ENCODE measurements at places on chromosomes 12 and 14.
A peak's percentile ranks its signal among the peaks of the same experiment; 100 is the strongest.

DNA sequence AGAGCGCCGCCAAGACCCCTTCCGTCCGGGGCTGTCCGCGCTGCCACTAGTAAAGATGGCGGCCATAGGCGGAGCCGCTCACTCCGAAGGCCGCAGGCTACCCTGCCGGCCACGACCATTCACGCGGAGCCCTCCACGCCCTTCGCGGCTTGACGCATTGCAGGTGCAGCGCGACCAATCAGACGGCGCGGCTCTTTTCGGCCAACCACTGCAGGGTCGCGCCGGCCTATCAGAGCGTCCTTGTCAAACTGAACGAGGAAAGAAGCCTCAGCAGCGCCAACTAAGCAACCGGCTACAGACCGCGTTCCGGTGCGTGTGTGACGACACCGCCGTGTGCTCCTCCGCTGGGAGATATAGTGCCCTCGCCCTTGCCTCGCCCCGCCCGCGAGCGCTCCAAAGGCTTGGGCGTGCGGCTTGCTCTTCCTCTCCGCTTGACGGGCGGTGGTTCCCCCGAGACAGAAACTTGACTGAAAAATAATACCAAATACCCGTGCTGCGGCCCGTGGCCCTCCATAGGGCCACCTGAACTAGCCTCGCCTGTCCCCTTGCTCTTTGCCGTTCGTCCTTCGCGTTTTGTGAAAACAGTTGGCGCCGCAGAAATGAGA, 13.6 kb upstream of the CALM1 start:
- DNase-seq, result peak; percentile 100

GRCh38 chr14:105891221-105891602, 364.8 kb downstream of the TMEM121 start:
- no peak for DNase-seq

DNA sequence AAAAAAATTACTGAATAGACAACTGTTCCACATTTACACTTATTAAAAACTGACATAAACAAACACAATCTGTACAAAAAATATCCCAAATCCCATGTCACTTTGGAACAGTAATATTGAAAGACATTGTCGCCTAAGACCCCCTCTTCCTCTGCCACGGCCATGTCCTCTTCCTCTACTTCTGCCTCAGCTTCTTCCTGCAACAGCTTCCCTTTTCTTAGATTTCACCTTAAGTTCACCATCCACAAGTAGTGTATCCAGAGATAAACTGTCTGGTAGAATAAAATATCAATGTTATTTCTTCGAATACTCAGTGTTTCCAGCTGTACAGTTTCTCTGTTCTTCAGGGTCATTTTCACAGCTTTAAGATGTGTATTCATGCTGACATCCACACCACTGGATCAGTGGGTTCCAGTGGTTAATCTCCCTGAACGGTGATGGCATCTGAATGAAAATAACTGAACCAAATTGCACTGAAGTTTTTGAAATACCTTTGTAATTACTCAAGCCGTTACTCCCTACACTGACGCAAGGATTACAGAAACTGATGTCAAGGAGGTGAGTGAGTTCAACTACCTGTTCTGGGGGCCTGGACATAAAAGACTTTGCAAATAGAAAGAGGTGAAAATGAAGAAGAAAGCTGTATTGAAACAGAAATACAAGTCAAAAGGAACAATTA, 208.5 kb downstream of the C12orf50 start:
- no peak for DNase-seq

GRCh38 chr12:106300761-106301160, 1.8 kb upstream of the TCP11L2 start:
- DNase-seq, result peak; percentile 84

DNA sequence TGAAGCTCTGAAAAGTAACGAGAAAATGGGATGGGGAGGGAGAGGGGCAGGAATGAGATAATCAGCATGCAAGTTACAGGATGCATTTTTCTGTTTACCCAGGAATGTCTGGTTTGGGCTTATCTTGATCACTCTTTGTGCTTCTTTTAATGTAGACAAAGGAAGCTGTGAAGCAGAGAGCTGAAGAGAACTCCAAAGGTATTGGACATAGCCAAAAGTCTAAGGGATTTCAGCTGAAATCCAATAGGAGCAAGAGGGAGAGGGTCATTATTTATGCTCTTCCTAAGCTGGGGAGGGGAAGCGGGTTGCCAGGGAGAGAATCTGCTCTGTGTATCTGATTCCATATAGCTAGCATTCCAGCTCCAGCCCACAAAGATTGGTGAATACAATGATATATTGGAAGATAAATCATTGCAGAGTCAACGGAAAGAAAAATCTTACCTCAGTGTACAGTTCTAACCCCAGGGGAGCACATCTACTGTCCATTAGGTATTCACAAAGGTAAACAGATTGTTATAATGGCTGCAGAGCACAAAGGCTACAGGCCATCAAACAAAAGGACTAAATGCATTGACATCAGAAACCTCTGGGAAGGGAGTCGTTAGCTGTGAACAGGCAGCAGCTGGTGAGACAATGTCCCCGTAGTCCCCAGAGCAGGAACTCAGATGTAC, 61.0 kb upstream of the PELI2 start:
- DNase-seq, result no peak

DNA sequence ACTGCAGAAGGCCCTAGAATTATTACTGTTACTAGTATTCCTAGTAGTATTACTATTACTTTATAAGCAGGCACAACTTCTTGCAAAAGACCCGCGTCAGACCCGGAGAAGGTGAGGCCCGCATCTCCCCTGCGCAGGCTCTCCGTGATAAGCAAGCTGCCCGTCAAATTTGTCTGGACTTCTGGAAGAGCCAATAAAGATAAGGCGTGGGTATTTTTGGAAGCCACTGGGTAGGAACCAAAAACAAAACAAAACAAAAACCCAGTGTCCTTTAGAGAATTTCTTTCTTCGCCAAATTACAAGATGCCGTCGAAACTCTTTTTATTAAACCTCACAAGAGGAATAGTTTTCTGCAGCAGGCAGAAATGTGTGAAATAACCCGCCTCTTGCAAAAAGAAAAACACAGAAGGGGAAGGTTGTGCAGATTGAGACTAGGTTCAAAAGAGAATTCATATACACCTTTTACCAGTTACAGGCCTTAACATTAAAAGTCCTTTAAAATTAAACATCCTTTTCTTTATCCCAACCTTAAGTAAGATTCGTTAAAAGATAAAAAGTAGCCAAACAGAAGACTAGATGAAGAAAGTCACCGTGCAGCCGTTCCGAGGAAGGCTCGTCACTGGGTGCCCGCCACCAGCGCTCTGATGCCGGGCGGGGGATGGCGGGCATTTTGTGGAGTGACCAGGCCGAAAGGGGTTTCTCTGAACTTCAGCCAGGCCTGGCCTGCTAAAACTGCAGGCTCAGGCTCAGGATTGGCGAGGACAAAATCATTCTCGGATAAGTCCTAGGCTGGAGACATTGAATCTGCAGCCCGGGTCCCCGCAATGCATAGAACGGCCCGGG, 1.6 kb downstream of the TBX5 start:
- no peak for DNase-seq

DNA sequence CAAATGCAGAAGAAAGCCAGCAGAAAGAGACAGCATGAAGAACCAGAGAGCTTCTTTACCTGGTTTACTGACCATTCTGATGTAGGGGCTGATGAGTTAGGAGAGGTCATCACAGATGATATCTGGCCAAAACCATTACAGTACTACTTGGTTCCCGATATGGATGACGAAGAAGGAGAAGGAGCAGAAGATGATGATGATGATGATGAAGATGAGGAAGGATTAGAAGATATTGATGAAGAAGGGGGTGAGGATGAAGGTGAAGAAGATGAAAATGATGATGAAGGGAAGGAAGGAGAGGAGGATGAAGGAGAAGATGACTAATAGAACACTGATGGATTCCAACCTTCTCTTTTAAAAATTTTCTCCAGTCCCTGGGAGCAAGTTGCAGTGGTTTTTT, 178.2 kb upstream of the CRY1 start:
- DNase-seq, result no peak

- peak; percentile 26 for DNase-seq
Observed at GRCh38 chr12:103799857-103800771, 40.9 kb downstream of the NT5DC3 start.

DNA sequence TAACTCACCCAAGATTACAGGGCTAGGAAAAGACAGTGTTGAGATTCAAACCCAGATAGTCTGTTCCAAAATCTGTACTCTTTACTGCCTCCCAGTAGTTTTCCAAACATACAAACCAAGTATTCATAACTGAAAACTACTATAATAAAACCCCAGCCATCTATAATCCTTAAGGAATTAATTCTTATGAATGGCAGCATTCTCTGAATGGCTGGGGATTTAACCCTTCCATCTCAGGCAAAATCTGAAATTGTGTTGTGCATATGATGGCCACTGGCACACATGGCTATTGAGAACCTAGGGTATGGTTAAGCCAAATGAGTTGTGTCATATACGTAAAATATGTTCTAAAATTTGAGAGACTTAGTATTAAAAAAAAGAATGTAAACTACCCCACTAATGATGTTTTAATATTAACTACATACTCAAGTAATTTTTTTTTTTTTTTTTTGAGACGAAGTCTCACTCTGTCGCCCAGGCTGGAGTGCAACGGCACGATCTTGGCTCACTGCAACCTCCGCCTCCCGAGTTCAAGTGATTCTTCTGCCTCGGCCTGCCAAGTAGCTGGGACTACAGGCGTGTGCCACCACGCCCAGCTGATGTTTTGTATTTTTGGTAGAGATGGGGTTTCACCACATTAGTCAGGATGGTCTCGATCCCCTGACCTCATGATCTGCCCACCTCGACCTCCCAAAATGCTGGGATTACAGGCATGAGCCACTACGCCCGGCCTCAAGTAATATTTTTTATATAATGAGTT, 16.7 kb downstream of the PPP1R13B start:
- DNase-seq, result no peak

- DNase-seq, result no peak
Observed at GRCh38 chr14:98474900-98475299, 797.1 kb downstream of the BCL11B start.

GRCh38 chr14:65237941-65238340, 135.6 kb upstream of the MAX start:
- DNase-seq, result peak; percentile 21

GRCh38 chr12:57188090-57188425, 28.5 kb upstream of the NXPH4 start:
- DNase-seq, result no peak

GRCh38 chr14:77314043-77314442, 6.6 kb downstream of the POMT2 start:
- DNase-seq, result peak; percentile 81

- DNase-seq, result no peak
Observed at GRCh38 chr12:64332938-64333337, 57.6 kb downstream of the C12orf56 start.

- no peak for DNase-seq
Observed at GRCh38 chr14:97458661-97459579, 661.7 kb downstream of the VRK1 start.

GRCh38 chr12:12983420-12984035, 16.5 kb downstream of the HEBP1 start:
- peak; percentile 28 for DNase-seq

GRCh38 chr12:118548887-118549509, 172.6 kb downstream of the SUDS3 start:
- no peak for DNase-seq

GRCh38 chr12:53380794-53381730, 1.1 kb downstream of the SP1 start:
- peak; percentile 79 for DNase-seq

DNA sequence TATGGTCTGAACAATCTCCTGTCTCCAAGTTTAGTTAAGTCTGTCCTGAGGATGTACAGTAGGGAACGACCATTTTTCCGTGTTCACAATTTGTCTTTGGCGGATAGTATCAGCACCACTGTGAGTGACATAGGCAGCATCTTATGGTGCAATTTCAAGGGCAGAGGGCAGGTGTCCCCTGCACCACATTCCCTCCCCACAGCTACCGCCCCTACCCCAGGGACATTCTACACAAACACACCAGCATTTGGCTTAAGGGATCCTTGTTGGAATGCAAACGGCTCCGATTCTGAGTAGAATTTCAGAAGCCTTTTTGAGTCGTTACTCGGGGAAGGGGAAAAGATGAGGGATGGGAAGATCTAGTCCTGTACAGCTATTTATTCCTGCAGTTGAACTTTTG, 25.1 kb upstream of the DICER1 start:
- no peak for DNase-seq

- no peak for DNase-seq
Observed at GRCh38 chr14:74562515-74563232, 49.4 kb downstream of the LTBP2 start.

DNA sequence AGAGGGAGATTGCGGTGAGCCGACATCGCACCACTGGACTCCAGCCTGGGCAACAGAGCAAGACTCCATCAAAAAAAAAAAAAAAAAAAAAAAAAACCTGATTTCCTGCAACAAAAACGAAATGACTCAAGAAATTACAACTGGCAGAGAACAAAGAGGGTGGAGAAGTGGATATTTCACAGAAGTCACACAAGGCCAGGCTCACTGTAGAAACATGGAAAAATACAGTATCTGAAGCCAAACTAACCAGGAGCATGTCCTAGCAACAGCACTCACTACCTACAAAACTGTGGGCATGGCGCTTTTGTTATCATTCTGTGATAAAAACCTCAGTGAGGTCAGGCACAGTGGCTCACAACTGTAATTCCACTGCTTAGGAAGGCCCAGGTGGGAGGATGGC, 11.7 kb upstream of the MMP17 start:
- DNase-seq, result no peak

DNA sequence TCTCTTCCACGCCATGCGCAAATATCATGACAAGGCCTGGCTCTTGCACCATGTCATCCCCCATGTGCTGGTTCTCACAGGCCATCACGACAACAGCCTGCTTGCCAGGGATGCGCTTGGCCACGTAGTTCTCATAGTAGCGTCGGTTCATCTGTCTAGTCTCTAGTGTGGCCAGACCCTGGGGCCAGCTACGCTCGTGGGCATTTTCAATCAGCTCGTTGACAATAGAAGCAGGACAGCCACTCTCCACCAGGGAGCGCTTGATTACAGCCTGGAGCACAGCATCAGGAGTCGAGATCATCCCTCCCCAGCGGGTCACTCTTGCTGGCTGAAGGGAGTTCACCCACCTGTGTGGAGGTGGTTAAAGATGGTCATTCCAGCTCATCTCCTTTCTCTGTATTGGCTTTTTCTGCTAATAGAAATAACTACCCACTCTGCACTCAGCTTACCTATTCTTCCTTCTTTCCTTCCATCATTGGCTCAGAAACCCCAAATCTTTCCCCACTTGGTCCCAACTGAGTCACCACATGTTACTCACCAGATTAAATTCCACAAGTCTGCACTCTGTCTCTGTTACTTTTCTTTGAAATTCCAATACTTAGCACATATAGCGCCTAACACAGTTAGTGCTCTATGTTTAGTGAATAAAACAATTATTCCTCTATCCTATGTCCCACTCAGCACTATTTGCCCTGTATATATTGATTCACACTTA, 15.1 kb downstream of the RNF41 start:
- peak; percentile 56 for DNase-seq

GRCh38 chr12:110371408-110372055, 32.0 kb downstream of the ANAPC7 start:
- DNase-seq, result no peak

DNA sequence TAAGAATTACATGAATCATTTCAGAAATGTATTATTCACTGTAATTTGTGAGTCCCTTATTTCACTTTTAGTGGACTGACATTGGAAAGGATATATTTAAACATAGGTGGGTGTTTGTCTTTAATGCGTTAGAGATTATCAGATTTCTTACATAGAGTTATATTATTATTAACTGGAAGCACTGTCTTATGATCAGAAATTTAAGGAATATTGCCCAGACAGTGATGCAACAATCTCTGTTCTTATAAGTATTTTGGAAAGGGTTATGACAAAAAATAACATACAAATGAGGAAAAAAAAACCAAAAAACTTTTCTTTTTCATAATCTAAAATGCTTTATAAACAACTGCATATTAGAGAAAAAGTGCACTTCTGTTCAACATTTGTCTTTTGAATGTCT, 836.6 kb downstream of the SLC6A15 start:
- DNase-seq, result no peak
